Stimulated activated CD4-positive, alpha-beta T cell treated with anti-CD3 and anti-CD28 coated beads, Interleukin-2, amount 100 ng/mL, for 24 hours (primary cell): ENCODE measurements at places on chromosomes 2 and 18.

- DNase-seq = no peak
Observed at GRCh38 chr2:44578471-44579093, 216.8 kb downstream of the CAMKMT start.

GRCh38 chr2:241302759-241303651 lies 12.5 kb downstream of the HDLBP start:
- DNase-seq = no peak

DNA sequence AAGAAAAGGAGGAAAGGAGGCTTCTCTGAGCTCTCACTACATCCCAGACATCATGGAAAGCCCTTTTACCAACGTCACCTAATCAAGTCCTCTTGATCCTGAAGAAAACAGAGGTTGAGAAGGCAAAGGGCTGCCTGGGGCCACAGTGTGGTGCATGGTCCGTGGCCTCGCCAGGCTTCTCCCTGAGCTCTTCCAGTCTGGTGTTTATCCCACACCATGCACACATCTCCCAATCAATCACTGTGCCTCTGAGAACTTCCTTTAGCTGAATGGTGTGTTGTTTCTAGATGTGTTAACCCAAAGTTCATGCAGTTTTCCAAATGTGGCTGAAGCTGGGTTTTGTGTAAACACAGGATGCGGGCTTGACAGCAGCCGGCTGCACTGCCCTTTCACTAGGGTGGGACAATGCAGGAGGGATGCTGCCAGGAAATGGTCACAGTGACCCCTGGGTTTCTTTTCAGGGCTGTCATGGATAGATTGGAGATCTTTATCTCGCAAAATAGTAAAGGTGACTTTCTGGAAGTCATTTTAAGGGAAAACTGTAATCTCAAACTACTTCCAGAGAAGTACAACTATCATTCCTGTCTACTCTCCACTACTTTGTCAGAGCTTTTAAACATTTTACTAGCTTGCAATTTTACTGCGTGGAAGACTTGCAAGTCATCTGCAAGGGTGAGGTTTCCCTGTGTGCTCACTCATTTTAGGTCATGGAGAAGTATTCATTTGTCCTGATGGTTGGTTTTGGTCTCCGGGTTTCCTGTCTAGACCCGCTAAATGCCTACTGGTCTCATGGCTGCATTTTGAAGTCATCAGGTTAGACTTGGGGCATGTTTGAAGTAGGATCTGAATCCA lies 54.6 kb downstream of the IL1R2 start:
- no peak for DNase-seq

DNA sequence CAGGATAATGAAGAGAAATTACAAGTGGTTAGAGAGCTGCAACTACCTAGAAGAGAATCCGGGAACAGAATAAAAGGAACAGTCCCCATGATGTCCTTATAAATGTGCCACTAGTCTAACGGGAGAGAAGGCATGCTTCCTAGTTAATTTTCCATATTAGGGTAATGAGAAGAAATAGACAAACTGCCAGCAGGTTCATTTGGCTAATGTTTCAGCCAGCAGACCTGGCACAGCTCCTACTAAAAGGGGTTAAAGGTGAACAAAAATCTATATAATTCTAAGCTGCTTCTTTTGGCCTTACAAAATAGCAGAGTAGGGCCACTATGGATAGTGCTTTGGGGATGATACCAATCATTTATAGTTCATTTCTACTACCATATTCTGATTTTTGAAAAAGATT lies 845.3 kb upstream of the GCFC2 start:
- no peak for DNase-seq

DNA sequence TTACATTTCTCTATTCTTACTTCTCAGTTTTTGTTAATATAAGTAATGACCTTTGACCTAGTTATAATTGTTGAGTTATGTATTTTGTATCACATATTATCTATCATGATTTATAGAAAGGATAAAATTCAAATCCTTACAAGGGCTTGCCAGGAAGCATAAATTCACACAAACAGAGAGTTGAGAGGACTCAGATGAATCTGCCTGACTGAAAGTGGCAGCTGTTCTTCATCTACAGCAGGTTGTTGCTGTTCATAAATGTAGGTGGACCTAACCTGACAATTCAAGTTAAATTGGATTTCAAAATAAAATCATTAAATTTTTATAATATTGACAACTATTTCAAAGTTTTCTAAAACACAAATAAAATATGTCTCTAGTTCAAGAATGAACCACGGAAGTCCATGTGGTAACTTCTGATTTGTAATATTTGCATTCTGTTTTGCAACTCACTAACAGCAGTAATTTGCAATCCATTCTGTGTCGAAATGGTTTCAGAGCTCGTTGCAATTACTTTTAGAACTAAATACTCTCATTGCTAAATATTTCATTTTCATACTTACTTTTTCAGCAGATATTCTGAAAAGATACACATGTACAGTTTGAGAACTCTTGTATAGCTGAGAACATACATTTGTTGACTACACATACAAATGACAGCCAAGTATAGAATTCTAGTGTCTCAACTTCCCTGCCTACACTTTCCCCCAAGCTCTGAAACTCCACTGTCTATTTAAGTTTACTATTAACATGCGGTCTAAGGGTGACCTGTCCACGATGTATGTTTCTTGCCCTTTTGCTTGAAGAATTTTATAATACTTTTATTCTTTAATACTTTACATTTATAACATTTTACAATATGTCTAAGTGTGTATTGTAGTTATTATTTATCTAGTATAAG lies 25.7 kb downstream of the SCN7A start:
- DNase-seq = no peak

DNA sequence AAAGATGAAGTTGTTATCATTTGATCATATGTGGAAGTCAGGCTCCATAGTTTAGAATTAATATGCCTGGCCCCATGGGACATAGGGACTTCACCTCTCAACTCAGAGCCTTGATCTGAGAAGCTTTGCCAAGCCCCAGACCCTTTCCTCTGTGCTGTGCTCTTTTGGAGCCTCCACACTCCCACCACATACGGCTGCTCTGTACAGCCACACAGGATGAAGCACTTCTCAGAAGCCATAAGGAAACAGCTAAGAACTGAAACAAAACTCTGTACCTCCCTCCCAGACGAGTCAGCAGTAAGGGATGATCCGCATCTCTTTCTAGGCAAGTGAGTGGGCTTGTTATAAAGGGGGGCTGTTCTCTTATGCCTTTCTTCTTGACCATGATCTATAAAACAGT lies 66.5 kb downstream of the CAB39 start:
- DNase-seq = no peak
